ENCODE measurements at places on chromosomes 1 and 21.

- DNase-seq = no peak
Measured at GRCh38 chr1:233383984-233384383, 56.5 kb downstream of the MAP3K21 start.

DNA sequence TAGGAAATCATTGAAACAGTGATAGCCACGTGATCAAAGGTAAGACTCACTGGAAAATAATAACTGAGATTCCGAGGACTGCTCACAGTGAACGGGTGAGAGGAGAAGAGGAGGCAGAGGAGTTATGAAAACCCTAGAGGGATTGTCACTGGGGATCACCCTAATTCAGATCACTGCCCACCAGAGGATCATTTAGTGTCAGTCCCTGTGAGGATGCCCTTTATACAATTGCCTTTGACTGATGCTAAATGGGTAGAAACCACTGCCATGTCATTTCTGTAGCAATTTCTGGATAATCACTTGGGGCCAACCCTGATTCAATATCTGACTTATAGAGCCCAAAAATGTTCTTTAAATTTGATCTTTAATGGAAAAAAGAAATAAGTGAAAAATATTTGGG, 14.1 kb upstream of the VAV3 start:
- no peak for DNase-seq

GRCh38 chr1:218499011-218499691, 154.0 kb downstream of the TGFB2 start:
- peak; percentile 88 for DNase-seq

DNA sequence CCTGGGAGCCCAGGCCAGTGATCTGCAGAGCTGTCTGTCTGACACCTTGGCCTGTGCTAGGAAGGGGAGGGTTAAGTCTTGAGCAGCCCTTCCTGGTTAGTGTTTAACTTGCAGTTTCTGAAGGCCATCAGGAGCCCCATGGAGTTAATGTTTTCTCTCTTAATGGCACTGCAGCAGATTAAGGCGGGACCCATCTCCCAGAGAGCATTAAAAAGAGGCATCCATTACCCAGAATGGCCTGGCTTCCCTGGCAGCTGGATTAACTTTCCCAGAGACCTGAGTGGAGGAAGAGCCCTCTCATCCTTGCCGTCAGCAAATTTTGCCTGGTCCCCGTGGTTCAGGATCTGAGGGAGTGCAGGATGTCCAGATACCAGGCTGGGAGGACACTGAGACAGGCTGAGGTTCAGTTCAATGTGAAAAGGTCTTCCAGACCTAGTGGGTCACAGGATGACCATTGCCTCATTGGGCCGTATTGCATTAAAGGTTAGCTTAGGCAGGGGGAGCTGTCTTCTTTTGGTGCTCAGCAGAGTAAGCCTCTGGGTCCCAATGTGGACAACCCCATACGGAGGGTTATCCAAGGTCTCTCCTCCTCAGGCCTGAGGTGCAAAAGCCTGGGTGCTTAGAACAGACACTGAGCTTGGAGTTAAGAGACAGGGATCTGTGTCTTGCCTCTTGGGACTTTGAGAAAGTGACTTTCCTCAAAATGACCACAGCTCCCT, 522.6 kb downstream of the PTPRU start:
- DNase-seq = no peak

DNA sequence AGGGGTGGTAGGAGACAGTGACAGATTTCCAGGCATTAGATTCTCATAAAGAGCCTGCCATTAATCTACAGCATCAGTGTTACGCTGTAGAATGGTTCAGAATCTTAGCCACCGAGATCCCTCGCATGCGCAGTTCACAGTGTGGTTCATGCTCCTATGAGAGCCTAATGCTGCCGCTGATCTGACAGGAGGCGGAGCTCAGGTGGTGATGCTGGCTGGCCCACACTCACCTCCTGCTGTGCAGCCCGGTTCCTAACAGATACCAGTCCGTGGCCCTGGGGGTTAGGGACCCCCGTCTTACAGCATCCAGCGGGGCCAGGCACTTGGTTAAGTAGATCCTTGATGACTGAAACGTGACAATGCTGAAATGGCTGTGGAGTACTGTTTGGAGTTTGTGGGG, 163.6 kb upstream of the C1orf21 start:
- DNase-seq = no peak

GRCh38 chr1:15799004-15799867, 8.2 kb downstream of the UQCRHL start:
- DNase-seq = peak; percentile 98

- DNase-seq = no peak
Measured at GRCh38 chr1:115459161-115459560, 121.1 kb upstream of the NGF start.

DNA sequence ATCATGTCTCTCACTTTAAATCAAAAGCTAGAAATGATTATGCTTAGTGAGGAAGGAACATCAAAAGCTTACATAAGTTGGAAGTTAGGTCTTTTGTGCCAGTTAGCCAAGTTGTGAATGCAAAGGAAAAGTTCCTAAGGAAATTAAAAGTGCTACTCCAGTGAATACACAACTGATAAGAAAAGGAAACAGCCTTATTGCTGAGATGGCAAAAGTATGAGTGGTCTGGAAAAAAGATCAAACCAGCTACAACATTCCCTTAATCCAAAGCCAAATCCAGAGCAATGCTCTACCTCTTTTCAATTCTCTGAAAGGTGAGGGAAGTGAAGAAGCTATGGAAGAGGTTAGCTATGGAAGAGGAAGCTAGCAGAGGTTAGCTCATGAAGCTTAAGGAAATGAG, 378.7 kb downstream of the KCNT2 start:
- no peak for DNase-seq

Data from cardiac fibroblast (primary cell).